ENCODE measurements at places on chromosomes 12 and 14.

GRCh38 chr12:21539797-21540196 lies 13.7 kb downstream of the SPX start:
- DNase-seq, result no peak

DNA sequence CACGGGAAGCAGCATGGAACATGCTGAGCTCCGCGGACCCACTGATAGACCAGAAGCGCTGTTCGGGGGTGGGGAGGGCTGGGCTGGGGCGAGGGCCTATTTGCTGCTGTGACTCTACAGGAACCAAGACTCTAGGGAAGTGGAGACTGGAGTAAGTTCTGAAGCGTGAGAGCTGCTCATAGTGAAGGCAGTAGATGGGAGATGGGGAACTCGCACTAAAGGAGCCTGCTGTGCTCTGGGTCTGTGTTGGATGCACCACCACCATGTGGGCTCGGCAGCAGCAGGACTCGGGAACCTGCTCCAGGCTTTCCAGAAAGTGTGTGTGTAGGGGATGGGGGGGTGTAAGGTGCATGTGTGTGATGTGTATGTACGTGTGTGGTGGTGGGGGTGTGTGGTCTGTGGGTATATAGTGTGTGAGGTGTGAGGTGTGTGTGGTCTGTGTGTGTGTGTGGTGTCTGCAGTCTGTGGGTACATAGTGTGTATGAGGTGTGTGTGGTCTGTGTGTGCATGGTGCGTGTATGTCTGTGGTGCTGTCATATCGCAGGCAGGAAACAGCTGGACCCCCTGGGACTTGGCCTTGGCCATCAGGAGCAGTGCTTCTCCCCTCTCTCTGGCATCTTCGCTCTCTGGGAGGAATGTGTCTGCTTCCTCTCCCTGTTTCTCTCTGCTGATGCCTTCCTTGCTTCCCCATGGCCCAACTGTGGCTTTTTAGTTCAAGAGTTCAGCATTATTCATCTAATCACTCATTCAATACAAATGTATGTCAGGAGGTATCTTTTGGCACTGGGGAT lies 378.9 kb downstream of the FUT8 start:
- no peak for DNase-seq

DNA sequence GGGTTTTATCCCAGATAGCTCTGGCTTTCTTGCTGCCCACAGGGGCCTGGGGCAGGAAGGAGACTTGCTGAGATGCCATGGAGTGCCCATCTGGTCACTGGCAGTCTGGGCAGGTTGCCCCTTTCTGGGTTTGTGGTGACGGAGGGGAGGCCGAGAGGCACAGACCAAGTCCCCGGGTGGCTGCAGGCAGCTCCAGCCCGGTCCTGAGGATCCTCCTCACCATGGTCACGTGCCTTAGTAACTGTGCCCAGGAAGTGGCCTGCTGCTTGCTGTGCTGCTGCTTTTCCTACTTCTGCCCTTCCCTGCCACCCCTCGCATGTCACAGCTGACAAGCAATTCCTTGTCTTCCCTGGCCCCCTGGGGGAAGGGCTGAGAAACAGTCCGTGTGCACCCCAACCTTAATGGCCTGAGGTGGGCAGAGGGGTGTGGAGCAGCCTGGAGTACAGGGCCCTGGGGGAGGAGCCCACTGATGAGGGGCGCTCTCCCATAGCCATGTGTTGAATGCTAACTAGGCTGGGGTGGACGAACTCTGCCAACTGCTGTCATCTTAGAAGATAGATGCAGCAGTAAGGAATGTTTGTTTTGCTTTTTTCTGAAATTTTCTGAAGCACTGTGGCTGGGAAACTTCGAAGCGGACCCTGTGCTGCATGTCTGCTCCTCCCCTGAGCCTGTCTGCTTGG lies 54.9 kb upstream of the SRSF5 start:
- no peak for DNase-seq

GRCh38 chr14:21999402-21999801 lies 325.8 kb upstream of the OR4E1 start:
- no peak for DNase-seq

DNA sequence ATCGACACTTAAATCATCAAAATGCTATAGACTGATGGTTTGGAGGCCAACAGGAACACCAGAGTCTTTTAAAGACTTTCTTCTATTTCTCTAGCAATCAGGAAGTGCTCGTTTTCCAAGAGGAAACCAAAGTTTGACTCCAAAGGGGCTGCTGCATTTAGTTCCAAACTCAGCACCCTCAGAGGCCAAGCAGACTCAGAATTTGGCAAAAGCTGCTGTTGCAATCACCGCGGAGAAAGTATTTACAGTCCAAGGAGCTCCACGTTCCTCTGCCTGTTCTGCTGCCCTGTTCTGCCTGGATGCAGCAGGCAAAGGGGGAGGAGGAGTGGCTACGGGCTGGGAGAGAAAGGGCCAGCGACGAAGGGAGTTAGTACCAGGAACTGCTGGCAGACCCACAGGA lies 325.1 kb downstream of the BCL11B start:
- no peak for DNase-seq

DNA sequence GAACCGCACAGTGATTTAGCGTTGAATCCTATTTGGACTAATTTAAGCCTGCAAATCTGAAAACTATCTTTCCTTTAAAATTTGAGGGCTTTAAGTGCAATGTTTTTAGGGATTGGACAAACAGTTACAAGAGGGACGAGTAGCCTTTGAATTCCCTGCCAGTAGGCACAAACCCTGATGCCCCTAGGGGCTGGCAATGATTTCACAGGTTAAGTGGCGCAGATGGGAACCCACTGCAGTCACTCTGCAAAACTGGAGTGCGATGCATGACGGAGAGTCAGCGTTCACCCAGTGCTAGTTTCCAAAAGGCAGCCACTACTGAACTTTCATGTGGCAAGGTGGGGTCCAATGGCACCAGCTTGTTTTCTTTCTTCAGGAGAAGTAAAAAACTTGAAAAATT lies 99.4 kb upstream of the FRMD6 start:
- no peak for DNase-seq

DNA sequence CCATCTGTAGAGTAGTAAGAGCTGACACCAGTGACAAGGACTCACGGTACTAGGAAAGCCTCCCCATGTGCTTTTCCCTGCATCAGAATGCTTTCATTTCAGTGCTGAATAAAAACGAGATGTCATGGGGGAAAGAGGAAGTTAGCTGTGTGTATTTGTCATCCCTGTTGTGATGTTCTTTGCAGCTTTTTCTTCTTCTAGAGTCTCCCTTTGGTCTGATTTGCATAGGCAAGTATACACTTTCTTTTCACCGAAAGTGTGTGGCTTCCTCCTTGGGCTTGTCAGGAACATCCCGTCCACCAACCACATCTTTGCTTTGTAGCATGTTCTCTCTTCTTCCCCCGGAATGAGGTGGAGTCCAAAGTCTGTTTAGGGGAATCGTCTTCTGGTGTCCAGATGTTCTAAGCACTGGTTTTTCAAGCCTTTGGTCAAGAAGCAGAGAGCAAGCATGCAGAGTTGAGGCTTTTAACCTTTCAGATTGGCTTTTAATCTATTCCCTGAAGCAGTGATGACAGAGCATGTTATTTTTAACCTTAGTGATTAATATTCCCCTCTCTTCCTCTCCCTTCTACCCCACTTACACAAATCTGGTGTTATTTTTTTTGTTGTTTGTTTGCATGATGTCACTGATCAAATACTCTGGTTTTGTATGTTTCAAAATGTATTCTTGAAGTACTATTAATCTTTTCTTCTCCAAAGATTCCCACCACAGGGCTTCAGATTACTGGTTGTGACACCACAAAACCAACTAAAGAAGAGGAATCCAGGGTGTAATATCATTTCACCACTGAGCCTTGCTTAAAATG lies 163.4 kb downstream of the SAMD4A start:
- DNase-seq, result no peak

DNA sequence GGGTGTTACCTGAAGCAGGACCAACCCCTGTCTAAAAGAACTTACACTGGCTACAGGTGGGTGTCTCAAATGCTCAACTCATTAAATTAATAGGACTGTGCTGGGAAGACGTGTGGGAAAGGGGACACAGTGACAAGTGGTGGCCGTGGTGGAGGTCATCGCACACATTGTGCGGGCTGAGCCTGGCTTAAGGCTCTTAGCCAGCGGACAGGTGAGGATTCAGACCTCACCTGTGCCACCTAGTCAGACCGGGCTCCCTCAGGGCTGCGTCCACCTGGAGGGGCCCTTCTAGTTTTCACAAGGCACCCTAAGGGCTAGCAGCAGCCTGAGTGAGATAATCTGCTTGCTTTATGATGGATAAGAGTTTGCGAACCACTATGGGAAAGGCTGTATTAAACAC lies 125.2 kb upstream of the FKBP4 start:
- DNase-seq, result no peak

DNA sequence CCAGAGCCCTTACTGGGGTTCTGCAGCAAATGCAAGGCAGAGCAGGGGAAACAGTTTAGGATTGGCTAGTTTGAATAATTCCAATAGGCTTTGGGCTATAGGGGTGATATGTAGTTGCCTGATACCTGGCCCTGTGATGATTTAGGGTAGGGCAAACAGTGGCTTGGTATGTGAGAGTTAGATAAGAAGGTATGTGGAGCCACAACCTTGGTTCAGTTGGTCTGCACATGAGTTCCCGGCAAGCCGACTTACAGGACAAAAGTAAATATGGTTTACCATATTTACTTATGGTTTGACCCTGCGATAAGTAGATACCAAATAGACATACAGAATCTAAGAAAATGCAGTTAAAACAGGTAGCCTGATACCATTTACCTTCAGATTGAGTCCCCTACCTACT lies 8.3 kb upstream of the CAPRIN2 start:
- no peak for DNase-seq
